ENCODE measurements at places on chromosomes 12 and 14.

- DNase-seq = peak; percentile 66
Measured at GRCh38 chr14:77024171-77024691, 4.3 kb downstream of the IRF2BPL start.

GRCh38 chr12:80814453-80814852, 97.7 kb downstream of the MYF5 start:
- no peak for DNase-seq

DNA sequence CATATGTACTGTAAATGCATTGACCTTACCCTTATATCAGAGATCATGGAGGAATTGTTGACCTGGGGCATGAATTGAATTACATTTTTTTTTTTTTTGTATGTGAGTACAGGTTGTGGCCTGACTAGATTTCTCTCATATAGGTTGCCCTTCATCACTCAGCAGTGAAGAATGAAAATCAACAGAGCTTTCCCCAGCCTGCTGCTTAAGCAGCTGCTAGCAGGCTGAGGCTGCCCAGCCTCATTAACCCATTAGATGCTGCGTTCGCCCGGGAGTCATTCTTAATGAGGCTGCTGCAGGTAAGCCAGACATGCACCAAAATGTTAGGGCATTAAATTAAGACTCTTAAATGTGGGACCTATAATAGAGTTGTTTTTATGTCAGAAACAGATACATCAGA, 236.0 kb downstream of the ETNK1 start:
- no peak for DNase-seq

DNA sequence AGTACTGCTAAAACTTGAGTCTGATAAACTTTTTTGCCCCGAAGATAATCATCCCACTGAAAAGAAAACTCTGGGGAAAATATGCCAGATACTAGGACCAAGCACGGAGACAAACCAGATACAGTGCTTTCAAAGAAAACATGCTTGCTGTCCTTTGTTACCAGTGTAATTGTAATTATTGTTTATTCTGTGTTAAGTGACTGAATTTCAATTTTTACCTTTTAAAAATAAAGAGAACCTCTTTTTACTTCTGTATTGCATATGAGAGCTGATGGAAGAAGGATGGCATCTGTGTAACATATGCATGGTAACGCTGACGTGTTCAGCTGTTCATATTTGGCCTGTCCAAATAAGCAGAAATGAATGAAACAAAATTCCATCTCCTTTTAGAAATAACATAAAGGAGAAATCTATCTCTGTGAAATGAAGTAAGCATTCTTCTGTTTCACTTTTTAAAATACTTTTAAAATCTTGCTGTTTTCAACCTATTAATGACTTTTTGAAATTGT, 22.5 kb downstream of the SLC35E3 start:
- no peak for DNase-seq

GRCh38 chr14:65080960-65081747, 21.2 kb downstream of the MAX start:
- no peak for DNase-seq

DNA sequence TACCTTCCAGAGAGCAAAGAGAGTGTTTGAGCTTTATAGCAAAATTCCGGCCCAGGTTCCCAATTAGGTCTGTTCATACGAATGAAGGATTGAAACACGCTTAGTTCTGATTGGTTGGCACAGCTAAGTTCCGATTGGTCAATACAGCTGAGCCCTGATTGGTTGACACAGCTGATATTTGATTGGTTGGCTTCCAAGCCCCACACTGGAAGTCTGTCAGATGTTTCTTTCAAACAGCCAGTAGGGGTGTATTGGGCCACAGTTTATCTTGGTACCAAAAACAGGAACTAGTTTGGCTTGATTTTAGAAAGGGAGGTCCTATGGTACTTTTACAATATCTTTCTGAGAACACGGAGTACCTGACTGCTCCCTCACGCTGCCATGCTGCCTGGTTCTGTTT, 93.4 kb downstream of the CAND1 start:
- no peak for DNase-seq

DNA sequence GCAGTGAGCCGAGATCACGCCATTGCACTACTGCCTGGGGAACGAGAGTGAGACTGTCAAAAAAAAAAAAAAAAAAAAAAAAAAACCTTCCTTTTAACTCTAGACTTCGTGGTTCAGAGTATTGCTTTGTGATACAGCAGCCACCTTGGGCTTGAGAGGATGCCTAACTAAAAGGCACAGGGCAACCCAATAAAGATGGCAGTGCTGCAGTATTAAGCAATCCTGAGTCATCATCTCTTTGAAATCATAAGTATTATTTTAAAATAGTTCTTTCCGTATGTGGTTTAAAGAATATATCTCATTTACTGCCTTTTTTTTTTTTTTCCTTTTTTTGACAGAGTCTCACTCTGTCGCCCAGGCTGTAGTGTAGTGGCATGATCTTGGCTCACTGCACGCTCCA, 116.1 kb downstream of the PLEKHA5 start:
- DNase-seq = no peak

GRCh38 chr14:105324080-105324778, 9.7 kb downstream of the PACS2 start:
- DNase-seq = no peak

GRCh38 chr12:41509271-41510055, 321.3 kb downstream of the PDZRN4 start:
- DNase-seq = no peak

DNA sequence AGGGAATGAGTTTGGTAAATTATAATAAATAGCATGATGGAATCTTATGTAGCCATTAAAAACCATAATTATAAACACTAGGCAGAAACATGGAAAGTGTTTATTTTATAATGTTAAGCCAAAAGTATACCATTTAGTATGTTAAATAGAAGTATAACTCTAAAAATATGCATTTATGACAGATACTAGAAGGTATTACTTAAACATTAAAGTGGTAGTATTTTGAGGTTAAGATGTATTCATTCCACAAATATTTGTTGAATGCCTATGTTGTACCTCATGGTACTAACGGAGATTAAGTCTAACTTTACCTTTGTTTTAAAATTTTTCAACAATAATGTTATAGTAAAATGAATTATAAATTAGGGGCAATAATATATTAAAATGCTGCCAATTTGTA, 24.1 kb downstream of the TTC8 start:
- no peak for DNase-seq

DNA sequence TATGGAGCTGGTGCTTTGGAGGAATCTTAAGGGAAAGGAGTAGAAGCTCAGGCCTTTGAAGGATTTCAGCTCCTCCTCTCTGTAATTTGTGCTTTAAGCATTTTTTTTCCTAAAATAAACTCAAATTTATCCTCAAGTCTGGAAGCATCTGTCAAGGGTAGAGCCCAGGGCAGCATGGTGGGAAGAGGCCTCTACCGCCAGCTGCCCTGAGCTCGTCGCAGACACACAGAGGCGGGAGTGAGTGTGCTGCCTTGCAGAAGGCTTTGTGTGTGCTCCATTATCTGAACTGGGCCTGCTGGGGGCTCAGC, 9.3 kb downstream of the DHRS2 start:
- no peak for DNase-seq

- no peak for DNase-seq
Measured at GRCh38 chr12:131091976-131092691, 138.4 kb downstream of the ADGRD1 start.

DNA sequence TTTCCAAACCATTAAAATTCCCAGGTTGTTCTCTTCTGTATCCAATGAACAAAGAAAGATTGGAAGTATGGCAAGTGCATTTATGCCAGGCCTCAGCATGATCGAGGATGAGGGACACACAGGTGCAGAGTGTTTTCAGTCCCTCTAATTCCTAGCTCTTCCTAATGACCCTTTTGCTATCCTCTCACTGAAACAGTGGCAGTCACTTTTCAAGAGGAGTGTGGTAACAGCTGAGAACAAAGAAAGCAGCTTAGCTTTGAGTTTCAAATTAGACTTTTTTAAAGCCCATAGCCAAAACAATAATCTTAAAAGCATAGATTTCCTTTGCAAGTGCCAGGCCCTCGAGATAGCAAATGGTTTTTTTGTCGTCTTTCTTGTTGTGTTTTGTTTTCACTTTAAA, 110.8 kb downstream of the KCNH5 start:
- DNase-seq = no peak

DNA sequence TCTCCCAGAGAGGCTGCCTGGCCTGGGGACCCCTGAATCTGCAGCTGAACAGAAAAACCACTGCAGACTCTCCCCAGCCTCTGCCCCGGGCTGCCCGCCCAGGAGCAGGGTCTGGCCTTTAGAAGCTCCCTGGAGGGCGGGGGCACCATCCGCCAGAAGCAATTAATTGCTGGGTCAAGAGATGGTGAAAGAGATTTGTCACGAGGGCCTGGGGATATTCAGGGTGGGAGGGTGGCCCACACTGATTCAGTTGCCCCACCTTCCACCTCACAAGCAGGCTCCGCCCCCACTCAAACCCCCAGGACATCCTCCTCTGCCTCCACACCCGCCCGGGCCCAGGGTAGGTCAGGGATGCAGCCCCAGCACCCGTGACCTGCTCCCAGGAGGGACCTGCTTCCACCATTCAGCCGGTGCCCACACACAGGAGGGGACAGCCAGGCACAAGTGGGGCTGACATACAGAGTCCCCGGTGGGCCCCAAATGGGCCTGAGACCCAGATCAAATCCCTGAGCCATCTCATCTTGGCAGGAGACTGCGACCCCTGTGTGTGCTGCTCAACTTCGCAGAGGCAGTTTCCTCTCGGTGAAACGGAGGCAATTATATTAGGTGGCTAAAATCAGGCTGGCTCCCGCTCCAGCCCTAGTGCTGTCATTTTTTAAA, 23.0 kb downstream of the NCOR2 start:
- DNase-seq = no peak

DNA sequence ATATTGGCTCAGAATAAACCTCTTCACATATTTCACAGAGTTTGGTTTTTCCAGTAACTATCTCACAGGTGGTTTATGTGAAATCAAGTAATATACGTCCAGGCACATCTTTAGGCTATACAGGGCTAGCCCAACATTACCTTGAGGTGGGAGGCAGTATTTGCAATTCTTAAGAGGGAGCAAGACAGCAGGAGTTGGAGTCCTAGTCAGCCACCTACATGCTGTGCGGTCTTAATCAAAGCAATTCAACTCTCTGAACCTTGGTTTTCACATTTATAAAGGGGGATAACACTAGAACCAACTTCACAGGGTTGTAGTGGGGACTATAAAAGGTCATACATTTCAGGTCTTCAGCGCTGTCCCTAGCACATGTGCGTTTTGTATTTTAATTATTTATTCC, 73.5 kb upstream of the FICD start:
- DNase-seq = no peak

GRCh38 chr14:104436741-104437701, 142.5 kb upstream of the C14orf180 start:
- DNase-seq = no peak

DNA sequence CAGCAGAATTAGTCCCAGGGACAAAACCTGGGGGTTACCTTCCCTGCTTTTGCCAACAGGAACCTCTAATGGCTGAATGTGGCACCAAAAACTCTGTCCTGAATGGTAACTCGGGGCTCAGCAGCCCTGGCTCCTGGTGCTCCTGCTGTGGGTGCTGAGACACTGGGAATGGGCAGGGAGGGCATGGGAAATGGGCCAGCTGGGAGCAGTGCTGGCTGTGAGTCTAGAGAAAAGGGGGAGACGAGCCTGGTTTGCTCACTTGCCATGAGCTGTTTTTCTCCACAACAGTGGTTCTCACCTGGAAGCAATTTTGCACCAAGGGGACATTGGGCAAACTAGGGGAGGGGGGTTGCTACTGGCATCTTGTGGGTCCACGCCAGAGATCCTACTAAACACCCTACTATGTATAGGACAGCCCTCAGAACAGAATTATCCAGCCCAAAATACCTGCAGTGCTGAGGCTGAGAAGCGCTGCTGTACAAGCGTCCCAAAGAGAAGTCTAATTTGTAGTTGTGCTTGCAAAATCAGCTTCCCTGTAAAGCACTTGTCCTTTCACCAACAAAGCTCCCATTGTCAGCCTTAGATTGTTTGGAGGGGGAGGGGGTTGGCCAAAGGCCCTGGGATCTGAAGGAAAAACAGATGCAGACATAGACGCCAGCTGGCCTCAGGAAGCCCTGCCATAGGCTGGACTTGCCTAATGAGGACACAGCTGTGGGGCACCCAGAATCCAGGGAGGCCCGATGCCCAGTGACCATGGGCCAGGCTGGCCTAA, 3.6 kb downstream of the LRRC74A start:
- no peak for DNase-seq

GRCh38 chr14:55546212-55546874, 33.7 kb upstream of the KTN1 start:
- no peak for DNase-seq

DNA sequence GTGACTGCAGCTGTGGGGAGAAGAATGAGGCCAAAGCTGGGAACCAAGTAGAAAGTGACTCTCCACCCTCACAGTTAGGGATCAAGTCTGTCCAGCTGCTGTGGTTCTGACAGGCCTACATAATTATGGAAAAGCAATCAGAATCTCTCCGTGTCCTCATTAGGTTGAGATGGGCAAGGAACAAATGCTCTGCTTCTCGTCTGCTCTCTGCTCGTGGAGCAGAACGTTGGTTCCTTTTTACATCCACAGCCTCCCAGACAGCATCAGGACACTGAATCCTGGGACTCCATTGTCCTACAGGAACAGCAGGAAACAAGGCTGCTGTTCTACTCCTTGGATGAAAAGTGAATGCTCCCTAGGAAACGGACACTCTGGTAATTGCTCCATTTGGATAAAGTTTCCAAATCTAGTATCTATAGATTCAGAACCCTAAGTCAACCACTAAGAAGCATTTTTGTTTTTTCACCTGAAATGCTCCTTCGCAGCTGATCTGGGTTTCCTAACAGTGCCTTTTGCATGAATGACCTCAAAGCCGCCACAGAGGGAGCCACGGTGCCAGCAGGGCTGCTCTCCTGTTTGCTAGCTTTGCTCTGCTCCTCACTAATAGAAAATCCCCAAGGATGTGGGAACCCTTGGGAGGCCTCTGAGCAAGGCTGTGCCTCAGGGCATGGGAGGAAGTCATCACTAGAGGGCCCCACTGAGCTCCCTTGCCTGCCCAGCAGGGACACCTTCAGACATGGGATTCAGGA, 102.0 kb downstream of the EGLN3 start:
- no peak for DNase-seq

DNA sequence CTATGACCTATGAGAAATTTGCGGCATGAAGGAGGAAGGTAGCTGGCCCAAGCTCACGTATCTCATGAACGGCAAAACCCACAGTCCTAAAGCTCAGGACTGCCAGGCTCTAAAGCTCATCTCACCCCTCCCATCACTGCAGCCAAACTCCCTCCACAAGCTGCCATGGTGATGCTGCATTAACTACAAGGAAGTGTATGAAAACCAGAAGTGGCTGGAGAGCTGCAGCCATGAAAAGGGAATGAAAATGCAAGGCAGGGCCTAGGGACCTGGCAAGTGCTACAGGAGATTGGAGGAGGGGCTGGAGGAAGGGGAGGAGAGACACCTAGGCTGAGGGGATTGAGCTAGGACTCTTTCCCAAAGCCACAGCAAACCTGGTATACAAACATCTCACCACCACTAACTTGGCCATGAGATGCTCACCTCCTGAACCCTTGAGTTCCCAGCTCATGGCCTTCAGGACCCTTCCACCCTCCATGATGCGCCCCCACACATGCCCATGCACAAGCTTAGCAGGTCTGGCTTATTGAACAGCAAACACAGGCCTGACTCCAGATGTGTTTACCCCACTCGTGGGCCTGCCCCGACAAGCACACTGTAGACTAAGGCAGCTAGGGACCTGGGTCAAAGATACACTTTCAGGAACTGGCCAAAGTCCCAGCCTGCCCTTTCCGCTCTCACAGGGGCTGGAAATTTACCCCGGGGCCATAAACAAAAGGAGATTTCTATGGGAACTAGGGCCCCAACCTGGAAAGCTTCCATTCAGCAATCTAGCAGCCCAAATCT, 42.0 kb downstream of the LTBP2 start:
- DNase-seq = no peak
